ENCODE measurements at places on chromosomes 16 and 17. TPM values are rescaled to one million over a fixed set of nuclear protein-coding genes. Genes with fewer than 3 reads are reported as not detected.

The G6PC1 gene
- total RNA-seq = not detected

The HBZ gene
- total RNA-seq = not detected

The KRT14 gene
- not detected for total RNA-seq

GRCh38 chr16:21338537-21339268 is 60.6 kb upstream of the CRYM start:
- no peak for DNase-seq

DNA sequence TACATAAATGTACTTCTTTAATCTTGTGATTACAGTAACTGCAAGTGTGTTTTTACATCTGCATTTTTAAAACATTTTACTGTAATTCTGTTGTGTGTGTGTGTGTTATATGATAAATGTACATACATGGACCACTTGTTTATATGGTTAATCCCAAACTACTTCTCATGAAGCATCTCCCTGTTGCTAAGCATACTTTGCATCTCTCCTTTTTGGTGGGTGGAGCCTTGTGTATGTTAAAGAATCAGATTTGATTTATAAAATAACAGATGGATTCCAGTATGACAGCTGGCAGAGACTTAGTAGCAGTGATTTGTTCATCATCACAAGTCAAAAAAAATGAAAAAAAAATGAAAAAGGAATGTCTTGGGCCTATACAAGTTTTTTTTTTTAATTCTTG is 56.0 kb upstream of the RHBDL3 start:
- DNase-seq = no peak

The MT2A gene
- 48.4 TPM for total RNA-seq

- no peak for DNase-seq
Measured at GRCh38 chr17:35716897-35717465, 14.5 kb upstream of the RASL10B start.
